ENCODE measurements at places on chromosomes 11 and 22. TPM values are rescaled to one million over a fixed set of nuclear protein-coding genes. Genes with fewer than 3 reads are reported as not detected.

The NPAS4 gene
- 1.5 TPM for total RNA-seq

The MS4A3 gene
- total RNA-seq: 0.40 TPM

The SAA1 gene
- total RNA-seq: 19.3 TPM

The MRGPRX4 gene
- total RNA-seq: not detected

The HEPHL1 gene
- total RNA-seq: not detected

The LARGE1 gene
- 65.6 TPM for total RNA-seq

The NLRP14 gene
- total RNA-seq: 0.06 TPM

The HOATZ gene
- not detected for total RNA-seq

Measured in mucosa of gallbladder (tissue), 1 donor.